ENCODE measurements at places on chromosomes 2 and 18.

DNA sequence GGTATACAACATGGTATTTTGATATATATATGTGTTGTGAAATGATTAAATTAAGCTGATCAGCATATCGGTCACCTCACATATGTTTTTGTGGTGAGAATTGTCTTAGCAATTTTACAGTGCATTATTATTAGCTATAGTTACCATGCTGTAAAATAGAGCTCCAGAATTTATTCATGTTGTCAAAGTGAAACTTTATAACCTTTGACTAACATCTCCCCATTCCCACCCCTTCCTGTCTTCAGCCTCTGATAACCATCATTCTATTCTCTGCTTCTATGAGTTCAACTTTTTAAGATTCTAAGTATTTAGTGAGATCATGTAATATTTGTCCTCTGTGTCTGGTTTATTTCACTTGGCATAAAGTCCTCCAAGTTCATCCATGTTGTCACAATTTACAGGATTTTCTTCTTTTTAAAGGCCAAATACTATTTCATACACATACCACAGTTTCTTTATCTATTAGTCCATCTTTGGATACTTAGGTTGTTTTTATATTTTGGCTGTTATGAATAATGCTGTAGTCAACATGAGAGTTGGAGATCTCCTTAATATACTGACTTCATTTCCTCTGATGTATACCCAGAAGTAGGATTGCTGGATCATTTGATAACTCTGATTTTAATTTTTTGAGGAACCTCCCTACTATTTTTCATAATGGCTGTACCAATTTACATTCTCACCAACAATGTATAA, 30.3 kb downstream of the NCOA1 start:
- no peak for DNase-seq

GRCh38 chr18:32111706-32112105, 20.0 kb downstream of the RNF138 start:
- no peak for DNase-seq

DNA sequence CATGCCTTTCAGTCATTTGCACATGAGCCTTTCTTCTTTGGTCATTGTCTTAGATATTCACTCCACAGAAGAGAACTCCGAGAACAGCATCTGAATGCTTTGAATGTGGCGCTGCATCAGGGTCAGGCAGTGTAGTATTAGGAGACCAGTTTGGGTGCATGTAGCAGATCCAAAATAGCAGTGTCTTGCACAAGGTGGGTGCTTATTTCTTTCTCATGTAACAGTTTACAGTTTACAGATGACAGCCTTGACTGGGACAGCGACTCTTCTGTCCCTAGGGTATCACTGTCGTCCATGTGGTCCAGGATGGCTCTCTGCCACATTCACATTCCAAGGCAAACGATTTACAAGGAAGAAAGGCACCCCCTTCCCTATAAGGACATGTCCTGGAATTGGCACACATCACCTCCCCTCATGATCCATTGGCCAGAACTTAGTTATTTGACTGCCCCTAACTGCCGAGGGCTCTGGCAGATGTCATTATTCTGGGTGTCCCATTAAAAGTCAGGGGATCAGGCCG, 101.0 kb downstream of the STPG4 start:
- no peak for DNase-seq

GRCh38 chr2:130380096-130380934, 24.5 kb downstream of the PTPN18 start:
- no peak for DNase-seq

DNA sequence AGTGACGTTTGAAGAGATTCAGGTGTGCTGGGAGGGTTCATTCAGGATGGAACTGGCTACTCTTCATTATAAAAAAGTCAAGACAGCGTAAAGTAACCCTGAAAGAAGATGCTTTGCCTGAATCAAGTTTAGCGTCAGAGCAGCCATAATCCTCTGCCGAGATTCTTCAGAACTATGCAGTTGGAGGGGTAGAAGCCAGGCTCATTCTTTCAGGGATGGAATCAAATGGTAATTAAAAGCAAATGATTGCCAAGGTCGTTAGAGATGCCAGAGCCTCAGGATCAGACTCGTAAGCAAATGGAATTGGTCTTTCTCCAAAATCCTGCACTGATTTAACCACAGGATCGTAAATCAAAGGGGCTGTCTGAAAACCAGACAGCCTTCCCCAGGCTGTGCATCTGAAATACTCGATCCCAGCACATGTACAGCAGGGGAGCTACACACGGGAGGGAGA, 21.9 kb downstream of the APCDD1 start:
- DNase-seq = no peak

DNA sequence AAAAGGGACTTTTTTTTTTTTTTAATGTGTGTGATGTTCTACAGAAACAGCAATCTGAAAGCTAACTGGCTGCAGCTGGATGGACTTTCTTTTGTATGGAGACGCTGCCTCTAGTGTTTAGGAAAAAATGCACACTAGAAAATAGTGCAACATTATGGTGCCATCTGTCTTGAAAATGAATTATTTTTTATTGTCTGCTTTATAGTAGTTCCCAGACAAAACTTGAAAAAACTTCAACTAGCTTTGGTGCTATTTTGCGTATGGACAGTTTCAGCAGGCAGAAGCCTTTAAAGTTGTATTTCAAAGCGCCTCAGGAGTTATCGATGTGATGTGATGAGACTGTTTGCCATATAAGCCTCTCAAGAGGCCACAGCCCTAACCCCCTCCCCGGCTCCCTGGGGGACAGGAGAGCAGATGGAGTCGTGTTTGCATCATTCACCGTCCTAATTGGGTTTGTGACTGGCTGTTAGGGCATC, 86.9 kb downstream of the LTBP1 start:
- DNase-seq = no peak

GRCh38 chr2:142992840-142993239, 115.4 kb downstream of the KYNU start:
- no peak for DNase-seq

- no peak for DNase-seq
These were observed 224.5 kb downstream of the FAM210A start for GRCh38 chr18:13501891-13502290.
